ENCODE measurements at places on chromosomes 2 and 18.

- DNase-seq: no peak
These were observed 263.1 kb downstream of the CELF4 start for GRCh38 chr18:37302519-37302918.

DNA sequence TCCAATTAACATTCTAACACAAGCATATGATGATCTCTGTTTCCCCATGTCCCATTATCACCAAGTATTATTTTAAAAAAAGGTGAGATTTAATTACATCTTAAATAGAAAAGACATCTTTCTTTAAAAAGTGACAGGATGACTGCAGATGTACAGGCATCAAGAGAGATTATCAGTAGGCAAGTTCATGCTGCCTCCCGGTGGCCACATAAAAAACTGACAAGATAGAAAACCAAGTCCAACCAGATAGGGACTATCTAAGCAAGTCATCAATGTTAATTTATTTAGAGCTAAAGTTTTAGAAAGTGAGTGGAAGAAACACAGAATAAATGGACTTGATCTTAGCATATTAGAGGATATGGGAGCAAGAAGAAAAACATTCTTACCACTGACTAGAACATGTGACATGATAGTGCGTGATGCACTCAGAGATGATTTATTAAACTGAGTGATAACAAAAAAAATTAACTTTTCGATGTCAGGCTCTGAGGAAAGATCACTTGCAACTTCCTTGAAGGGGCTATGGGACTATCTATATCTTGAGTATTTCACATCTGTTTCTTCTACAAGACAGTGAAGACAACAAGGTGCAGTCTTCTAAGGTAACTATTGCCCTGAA is 5.4 kb upstream of the TDRD15 start:
- DNase-seq: no peak

DNA sequence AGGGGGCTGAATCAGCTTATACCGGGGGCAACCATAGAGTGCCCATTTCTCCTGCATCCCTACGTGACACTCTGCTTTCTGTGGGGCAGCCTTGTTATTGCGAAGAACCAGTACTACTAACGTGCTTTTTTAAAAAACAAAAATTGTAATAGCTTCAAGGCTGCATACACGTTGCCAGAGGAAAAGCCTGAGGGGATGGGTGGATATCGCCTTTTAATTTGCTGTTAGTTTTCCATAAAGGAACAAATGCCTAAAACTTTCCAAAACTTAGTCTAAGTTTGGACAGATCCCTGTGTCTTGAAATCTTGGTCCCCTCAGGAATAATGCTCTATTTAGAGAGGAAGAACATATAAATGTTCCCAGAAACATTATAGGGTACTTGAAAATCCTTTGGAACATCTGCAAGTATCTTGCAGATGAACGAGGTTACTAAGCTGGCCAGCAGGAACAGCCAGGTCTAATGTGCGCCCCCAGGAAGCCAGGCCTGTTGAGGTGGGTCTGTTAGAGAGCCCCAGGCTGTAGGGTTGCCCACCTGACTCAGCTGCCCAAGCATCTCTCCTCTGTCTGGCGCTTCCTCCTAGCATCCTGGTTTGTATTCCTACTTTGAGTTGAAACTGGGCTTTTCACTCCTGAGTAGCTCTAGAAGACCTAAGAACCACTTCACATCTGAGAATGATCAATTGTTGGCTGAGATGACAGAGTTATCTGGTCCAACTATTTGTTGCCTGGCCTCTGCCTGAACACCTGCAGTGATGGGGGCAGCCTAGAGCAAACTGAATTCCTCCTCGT is 96.9 kb downstream of the TGOLN2 start:
- no peak for DNase-seq

DNA sequence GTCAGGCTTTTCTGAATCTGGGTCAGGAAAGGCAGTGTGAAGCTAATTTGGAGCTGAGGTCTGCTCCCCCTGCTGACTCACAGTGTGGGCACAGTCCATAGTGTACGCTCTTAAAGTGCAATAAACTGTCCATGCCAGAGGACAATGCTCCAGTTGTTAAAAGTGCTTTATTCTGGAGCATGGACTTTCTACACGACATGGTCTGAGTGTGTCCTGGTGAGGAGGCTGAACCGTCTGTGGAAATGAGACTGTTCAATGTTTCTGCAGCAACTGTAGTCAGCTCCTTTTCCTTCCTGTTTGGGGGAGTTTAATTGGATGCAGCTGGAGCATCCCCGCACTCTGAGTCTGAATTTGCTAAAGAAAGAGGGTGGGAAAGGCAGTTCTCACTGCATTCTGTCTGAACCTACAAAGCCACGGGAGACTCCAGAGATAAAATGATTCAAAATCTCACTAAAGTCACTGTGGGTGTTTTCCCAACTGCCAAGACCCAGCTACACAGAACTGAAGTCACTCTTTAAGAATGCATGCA is 110.2 kb upstream of the TRIB2 start:
- DNase-seq: no peak

DNA sequence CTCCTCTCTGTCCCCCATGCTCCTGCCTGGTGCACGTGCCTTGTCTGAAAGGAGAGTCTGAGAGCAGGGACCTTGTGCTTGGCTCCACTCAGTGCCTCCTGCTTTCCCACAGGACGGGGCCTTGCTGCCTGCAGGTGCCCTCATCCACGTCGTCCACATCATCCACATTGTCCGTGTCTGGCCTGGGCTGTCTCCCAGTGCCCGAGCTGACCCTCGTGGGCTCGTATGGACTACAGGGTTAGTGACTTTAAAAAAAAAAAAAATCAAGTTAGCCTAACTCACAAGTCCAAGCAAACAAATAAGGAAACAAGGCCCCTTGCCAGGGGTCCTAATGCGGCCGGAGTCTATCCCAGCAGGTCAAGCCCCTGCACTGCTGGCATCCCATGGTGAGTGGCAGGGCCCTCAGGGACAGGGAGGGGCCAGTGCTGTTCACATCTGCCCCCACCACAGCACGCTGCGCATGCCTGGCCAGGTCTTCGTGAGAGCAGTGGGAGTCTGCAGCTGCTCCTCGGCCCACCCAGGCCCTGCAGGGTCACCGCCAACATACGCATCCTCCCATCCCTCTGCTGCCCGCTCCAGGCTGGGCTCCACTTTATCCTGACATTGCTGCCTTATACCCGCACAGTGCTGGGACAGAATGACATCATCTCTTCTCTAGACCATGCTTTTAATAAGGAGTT is 232.6 kb downstream of the NDUFA10 start:
- no peak for DNase-seq

- DNase-seq: no peak
These were observed 914 bp upstream of the IWS1 start for GRCh38 chr2:127527001-127527804.

- DNase-seq: no peak
These were observed 41.7 kb upstream of the NABP1 start for GRCh38 chr2:191636235-191636543.

GRCh38 chr18:75656563-75657247 is 229.2 kb upstream of the SMIM21 start:
- no peak for DNase-seq

DNA sequence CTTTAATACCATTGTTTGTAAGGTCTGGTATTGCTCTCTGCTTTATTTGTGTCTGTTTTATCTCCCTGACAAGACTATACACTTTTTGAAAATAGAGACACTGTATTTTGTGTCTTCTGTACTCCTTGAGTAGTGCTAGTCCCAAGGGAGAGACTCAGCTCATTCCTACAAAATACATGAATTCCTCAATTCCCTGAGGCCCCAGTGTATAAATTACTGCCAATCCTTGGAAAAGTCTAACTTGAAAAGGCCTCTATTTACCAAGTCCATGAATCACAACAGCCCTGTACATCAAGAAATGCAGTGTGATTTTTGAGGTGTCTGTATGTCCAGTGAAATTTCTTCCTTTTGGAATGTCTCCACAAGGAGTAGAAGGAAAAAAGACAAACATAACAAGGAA is 34.9 kb upstream of the NEDD4L start:
- no peak for DNase-seq

GRCh38 chr2:109355192-109355843 is 226.3 kb downstream of the SH3RF3 start:
- DNase-seq: no peak

- no peak for DNase-seq
These were observed 1484.5 kb upstream of the ZEB2 start for GRCh38 chr2:146004462-146004861.

DNA sequence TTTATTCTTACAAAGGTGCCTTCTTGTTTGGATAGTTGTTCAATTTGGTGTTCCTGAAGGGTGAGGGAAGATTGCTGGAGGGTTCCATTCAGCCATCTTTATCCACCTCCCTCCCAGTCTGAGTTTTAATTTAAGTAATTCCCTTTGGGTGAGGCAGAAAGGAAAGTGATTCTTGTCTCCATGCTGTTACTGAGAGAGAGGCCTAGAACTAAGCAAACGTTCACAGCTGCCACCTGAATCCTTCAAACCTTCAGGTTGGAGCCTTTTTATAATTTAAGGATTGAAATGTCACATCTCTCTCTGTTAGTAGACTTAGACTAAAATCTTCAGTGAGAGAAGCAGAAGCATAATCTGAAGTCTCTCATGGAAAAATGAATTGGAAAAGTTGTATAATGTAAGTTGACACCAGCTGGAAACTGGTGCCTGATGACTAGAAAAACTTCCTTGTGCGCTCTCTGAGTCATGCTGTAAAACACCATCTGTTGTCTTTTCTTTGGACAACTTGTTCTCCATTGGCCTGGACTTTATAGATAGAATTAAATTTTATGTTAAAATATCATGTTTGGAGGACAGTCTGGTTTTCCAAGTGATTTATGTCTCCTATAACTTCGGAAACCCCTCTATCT is 14.6 kb downstream of the STRADB start:
- DNase-seq: no peak

DNA sequence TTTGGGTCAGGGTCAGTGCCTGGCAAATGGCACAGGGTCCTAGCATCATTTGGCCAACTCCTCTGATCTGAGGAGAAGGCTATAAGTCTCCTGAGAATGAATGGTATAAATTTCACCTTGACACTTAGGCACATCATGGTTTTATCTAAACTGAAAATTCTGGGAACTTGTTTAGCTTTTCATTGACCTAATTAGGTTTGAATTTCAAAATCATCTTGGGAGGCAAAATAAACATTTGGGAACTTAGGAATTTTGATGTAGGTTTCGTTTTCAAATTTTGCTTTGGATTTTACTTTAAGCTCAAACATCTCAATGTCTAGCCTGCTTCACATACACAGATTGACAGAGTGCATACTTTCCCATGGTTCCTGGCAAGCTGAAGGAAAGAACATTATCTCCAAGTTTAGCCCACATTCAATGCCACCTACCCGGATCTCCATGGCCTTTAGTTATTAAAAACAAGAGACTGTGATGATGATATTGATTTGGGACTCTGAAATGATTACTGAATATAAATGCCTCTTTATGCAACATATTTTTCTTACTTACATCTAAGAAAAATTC is 44.5 kb downstream of the MYOM1 start:
- DNase-seq: no peak

- no peak for DNase-seq
These were observed 61.2 kb upstream of the CUL3 start for GRCh38 chr2:224646242-224646846.

GRCh38 chr2:218262237-218262600 is 1.4 kb downstream of the GPBAR1 start:
- DNase-seq: no peak

- DNase-seq: no peak
These were observed 43.6 kb downstream of the SCN9A start for GRCh38 chr2:166332106-166332505.

DNA sequence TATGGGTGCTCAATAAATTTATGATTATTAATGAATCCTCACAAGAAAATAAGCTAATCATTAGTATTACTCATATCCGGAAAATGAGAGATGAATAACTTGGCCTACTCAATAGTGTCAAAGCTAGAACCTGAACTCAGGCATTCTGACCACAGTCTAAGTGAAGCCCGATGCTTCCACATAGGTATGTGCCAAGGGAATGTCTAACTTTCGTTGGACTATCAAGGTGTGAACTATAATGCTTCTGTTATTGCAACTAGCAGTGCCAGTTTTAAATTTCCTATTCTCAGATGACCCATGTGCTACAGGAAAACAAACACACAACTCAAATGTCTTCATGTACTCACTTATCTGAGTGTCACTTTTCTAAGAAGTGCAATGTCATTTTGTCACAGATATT is 1.8 kb downstream of the BARD1 start:
- DNase-seq: no peak

GRCh38 chr2:37457401-37457901 is 113.0 kb downstream of the QPCT start:
- DNase-seq: no peak

GRCh38 chr2:26268213-26268612 is 23.5 kb downstream of the HADHB start:
- no peak for DNase-seq

- DNase-seq: no peak
These were observed 16.5 kb downstream of the GPC1 start for GRCh38 chr2:240451791-240452461.

DNA sequence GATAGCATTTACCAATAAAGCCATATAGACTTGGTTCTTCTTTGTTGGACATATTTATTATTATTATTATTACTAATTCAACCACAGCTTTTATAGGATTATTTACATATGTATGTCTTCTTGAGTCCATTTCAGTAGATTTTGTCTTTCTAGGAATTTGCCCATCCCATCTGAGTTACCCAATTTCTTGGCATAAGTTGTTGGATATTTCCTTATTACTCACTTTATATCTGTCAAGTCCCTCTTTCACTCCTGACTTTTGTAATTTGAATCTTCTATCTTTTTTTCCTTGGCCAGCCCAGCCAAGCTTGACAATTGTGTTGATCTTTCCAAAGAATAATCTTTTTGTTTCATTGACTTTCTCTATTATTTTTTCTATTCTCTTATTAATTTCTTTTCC is 543.7 kb downstream of the SUCLG1 start:
- DNase-seq: no peak

Data from right renal pelvis (tissue), 4 donors.